ENCODE measurements at places on chromosomes 1 and 21.
A peak's percentile ranks its signal among the peaks of the same experiment; 100 is the strongest.

- no peak for DNase-seq
Observed at GRCh38 chr1:165635329-165635728, 4.3 kb downstream of the MGST3 start.

DNA sequence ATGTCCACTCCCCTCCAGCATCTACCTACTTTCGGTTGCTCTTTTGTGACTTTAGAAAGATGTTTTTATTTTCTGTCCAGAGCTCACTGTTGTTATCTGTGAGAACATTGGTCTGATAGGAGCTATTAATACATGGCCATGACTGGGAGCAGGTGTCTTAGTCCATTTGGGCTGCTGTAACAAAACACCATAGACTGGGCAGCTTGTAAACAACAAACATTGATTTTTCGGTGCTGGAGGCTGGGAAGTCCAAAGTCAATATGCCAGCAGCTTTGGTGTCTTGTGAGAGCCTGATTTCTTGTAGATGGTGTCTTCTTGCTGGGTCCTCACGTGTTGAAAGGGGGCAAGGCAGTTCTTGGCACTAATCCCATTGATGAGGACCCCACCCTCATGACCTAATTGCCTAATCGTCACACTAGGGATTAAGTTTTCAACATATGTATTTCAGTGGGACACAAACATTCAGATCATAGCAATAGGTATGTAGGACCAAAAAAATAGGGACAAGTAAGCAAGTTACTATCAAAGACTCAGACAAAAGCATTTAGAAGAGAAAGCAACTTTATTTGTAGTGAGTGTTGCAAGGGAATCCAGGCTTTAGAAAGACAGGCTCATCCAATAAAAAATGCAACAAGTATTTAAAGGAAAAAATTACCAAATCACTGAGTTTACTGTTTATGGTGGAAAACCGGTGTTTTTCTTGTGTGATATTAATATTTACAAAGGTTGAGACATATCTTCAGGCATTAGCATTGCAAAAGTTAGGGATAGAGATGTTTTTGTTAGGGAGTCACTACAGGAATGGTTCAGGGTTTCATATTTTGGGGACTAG is 55.2 kb upstream of the WDR26 start:
- no peak for DNase-seq

DNA sequence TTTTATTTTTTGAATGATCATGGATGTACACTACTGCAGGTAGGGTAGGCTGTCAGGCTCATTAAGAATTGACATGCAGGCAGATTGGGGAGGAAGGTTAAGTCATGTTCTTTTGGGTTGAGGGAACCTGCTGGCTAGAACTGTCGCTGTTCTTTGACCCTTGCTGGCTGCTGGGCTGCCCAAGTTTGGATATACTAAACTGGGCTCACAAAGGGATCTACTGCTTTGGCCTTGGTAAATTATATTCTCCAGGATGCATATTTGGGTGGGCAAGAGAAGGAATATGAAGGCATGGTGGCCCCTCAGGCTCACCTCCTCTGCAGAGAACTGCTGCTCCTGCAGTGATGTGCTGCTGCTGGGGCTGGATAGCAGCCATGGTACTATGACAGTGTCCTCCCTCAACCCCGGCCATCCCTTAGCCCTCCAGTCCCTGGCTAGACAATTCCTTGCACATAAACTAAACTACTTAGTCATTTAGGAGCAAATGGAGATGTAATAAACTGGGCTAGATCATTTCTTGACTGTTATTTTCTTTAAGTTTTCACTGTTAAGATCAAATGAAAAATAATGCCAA is 6.1 kb downstream of the ATP1A1 start:
- DNase-seq, result no peak

DNA sequence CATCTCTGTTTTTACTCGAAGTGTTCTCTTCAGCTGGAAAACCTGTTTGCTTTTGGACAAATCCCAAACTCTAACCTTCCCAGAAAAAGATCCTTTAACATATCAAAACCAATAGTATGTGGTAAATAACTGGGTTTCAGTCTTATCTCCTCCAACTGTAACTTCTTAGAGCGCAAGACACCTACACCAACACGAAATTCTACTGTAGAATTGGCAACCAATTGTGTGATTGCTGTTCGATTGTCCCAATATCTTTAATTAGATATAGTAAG is 5.8 kb upstream of the MPZL1 start:
- DNase-seq, result peak; percentile 13

DNA sequence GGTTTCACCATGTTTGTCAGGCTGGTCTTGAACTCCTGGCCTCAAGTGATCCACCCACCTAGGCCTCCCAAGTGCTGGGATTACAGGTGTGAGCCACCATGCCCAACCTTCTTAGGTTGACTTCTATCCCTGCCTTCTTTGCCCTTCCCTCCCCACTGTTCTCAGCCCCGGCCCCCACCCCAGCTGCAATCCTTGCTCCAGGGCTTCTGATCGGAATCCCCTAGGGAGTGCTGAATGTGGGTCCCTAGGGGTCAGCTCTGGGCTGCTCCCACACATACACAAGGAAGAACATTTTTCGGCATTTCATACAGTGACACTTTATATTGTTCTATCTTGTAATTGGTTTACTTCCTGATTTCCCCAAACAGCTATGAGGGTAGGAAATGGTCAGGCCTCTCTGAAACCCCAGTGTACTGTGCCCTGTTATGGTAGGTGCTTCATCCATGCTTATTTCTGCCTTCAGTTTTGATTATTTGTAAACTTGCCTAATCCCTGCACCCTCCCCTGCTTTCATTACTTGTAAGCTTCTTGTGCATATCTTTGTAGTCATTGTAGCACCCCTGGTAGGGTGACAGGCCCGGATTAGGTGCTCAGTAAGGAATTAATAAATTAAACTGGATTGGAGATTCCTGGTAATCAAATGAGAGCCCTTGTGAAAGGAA is 5.8 kb upstream of the SRP9 start:
- no peak for DNase-seq

DNA sequence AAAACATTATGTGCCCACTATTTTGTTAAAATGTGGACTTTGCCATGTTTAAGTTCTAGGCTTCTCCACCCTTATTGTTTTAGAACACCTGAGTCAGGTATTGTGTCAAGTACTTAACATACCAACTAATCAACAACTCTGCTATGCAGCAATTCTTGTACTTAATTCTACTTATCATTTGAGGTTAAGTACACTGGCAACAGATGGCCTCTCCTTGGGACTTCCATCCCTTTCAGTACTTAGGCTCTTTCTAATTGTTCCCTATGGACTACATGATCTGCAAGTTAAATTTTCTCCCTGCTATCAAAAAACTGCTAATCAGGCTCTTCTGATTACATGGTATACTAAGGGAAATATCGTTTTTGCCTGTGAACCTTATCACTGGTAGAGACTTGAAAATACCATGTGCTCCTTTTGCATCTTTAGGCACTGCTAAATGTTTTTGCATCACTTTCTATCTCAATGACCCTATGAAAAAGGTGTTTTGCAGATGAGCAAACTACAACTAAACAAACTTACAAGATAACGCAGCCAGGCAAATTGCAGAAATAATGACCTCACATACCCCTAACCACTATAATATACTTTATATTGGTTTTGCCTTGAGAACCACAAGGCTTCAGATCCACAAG is 18.9 kb downstream of the SFPQ start:
- DNase-seq, result no peak

- DNase-seq, result no peak
Observed at GRCh38 chr1:203381151-203381751, 30.3 kb upstream of the FMOD start.

DNA sequence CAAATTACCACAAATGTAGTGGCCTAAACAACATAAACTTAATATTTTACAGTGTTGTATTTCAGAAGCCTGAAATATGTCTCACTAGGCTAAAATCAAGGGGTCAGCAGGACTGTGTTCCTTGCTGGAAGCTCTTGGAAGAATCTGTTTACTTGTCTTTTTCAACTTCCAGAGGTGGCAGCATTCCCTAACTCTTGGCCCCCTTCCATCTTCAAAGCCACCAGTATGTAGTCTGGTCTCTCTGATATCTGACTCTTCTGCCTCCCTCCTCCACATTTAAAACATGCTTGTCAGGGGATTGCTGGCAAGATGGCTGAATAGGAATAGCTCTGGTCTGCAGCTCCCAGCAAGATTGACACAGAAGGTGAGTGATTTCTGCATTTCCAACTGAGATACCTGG is 567.5 kb downstream of the PLA2G4A start:
- DNase-seq, result no peak

GRCh38 chr1:185044387-185044786 is 971 bp upstream of the RNF2 start:
- DNase-seq, result no peak

GRCh38 chr1:215888159-215888558 is 321.1 kb downstream of the KCTD3 start:
- no peak for DNase-seq

DNA sequence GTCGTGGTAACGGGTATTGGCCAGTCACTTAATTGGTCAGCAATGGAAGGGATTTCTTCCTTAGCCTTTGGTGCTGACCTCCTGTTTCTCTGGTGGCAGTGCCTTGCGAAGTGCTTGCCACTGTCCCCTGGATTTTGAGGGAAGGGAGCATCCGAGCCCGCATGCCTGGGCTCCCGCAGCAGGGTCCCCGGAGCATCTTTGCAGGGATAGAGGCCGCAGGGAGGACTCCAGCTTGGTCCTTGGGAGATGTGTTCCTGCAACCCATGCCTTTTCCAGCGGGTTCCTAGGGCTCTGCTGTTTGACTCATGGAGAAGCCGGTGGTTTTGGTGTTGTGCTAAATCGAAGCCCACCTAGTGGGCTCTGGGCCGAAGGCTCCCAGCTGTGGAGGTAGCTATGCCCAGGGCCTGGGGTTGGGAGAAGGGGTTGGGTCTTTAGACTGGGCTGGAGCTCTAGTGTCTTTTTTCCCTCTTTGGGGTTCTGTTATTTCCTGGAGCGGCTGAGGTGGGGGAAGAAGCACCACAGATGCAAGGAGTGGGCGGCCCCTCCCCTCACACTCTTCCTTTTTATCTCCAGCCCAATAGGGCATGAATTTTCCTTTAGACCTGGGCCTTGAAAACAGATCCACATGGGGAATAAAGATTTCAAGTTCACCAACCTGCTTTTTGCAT is 39.0 kb downstream of the PIK3CD start:
- no peak for DNase-seq

DNA sequence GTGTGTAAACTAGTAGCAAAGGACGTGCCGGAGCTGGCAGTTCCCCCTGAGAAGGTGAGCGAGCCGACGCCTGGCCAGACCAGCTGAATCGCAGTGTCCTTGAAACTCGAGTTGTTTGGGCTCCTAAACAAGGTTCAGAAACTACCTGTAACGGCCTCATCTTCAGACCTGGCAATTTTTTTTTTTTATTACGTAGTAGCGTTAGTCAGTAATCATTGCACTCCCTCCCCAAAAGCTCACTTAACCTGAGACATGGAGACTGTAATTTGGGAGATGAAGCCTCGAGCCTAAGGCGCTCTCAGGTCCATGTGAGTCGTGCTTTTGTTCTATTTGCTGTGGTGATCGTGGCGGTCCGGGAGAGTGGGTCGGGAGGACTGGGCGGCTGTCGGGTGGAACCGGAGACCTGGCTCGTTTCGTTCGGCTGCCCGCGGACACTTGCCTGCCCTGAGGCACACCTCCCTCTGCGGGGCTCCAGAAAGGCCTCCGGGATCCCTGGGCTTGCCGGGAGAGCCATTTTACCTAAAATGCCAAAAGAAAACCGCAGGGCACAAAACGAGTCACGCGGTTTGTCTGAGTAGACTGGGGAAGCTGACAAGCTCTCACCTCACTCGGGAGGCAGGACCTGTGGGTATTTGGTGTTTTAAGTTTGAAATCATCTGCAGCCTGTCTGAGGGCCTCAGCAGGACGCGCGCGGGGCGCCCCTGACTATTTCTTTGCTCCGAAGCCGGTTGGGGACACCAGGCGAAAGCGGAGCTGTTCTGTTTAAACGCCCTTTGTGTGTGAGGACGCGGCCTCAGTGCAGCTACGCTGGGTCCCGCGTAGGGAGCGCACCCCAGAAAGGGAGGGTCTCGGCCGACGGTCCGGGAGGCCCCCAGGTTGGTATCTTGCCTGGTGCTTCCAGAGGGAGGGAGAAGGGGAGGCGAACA is 722 bp downstream of the LHX8 start:
- no peak for DNase-seq

GRCh38 chr1:165576536-165576935 is 32.7 kb downstream of the LRRC52 start:
- no peak for DNase-seq

- DNase-seq, result no peak
Observed at GRCh38 chr1:109312246-109312645, 5.4 kb upstream of the MYBPHL start.

- no peak for DNase-seq
Observed at GRCh38 chr1:246476771-246477170, 30.3 kb downstream of the SMYD3 start.

GRCh38 chr1:239987103-239987745 is 104.5 kb upstream of the FMN2 start:
- DNase-seq, result no peak

DNA sequence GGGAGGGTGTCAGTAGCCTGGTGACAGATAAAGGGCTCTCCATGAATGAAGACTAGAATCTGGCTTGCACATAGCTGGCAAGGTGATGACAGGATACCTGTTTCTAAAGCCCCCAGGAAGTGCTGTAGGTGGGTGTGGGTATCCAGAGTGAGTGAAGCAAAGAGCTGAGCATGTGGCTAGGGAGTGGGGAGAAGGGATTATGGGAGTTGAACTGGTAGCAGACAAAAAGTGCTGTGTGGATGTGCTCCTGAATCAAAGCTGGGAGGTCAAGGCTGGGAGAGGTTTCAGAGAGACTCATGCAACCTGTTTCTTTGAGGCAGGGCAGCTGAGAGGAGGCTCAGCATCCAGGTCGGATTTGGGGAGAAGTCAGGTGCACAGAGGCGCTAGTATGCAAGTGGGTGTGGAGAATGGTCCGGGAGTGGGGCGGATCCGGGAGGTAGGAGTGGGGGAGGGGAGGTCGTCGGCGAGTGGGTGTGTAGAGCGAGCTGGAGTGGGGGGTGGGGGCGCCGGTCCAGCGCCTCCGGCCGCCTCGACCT is 600 bp downstream of the ASTN1 start:
- no peak for DNase-seq

DNA sequence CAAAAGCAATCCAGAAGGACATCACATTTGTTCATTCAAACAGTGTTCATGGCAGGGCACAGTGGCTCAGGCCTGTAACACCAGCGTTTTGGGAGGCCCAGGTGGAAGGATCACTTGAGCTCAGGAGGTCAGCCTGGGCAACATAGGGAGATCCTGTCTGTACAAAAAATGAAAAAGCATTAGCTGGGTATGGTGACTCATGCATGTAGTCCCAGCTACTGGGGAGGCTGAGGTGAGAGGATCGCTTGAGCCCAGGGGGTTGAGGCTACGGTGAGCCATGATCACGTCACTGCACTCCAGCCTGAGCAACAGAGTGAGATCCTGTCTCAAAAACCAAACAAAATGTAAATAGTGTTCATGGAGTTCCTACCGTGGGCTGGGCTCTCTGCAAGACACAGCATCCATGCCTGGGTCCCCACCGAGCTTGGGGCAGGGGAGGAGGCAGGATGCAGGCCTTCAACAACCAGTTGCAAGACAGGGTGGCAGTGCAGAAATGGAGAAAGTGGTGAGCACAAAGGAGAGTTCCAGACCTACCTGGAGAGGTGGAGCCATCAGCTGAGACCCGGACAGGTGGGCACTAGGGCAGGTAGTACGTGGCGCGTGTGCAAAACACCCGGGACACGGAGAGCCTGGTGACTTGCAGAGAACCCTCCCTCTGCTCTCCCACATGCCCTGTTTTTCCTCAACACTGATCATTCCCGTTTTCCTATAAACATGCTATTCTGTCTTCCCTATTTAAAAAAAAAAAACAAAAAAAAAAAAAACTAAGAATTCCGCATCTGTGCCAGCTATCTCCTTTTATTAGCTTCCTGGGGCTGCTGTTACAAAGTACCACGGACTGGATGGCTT is 138.9 kb downstream of the TOMM20 start:
- DNase-seq, result no peak

GRCh38 chr1:156217871-156218270 is 5.1 kb downstream of the PMF1 start:
- peak; percentile 60 for DNase-seq
